ENCODE measurements at places on chromosomes 4 and X.

- DNase-seq = no peak
Observed at GRCh38 chrX:24851780-24852179, 158.1 kb downstream of the POLA1 start.

- DNase-seq = no peak
Observed at GRCh38 chr4:155667222-155667567, 547 bp downstream of the GUCY1A1 start.

DNA sequence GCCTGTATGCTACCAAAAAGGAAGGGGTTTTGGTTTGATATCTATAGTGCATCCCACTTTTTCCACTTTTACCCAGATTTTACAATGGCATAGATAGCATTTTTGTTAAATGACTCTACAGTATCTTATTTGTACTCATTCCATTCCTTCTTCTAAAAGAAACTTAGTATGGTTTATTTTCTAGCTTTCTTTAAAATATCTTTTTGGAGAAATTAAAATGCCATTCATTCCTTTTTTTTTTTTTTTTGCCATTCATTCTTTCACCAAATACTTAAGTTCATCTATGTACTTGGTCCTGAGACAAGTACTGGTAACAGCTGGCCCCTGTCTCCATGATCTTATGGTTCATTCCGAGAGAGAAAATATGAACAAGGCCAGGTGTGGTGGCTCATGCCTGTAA, 49.1 kb downstream of the MID1 start:
- DNase-seq = no peak

- DNase-seq = no peak
Observed at GRCh38 chr4:94349193-94349592, 6.6 kb upstream of the HPGDS start.

Measured in CD4-positive, alpha-beta T cell treated with Interleukin-15 for 4 hours (primary cell).